ENCODE measurements at places on chromosomes 2 and 18. TPM values are rescaled to one million over a fixed set of nuclear protein-coding genes. Genes with fewer than 3 reads are reported as not detected.

GRCh38 chr18:28062443-28062842 is 114.5 kb downstream of the CDH2 start:
- peak; percentile 46 for DNase-seq

DNA sequence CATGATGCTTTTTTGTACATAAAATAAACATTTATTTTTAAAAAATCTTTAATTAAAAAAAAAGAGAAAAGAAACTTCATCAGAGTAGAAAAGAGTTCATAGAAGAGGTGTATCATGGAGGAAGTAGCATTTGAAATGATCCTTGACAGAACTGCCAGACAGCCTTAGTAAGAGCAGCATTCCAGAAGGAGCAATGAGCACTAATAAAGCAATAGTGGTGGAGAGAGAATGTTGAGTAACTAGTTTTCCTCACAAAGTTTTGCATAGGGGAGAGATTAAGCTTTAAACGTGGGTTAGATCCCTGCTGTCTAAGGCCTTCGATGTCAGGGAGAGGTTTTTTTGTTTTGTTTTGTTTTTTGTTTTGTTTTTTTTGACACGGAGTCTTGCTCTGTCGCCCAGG is 29.8 kb upstream of the METTL21A start:
- no peak for DNase-seq

DNA sequence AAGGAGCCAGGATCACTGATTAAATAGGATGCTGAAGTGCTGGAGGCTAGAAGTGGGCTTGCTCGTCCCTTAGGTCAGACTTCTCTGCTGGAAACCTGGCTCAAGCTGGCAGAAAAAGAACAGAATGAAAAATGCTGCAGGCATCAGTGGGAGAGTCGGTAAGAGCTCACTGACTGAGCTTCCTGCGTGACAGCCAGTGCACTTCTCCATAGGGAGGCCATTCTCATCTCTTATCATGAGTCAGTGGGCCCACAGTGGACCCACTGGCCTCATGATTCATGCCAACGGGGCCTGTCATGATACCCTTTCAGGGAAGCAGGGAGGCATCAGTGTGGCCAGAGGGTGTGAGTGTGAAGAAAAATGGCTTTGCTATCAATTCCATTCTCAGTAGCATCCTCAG is 498.2 kb downstream of the PTPRM start:
- DNase-seq, result no peak

Gene CD8B
- not detected for total RNA-seq

Gene SERPINB10
- total RNA-seq, result not detected

Measured in fibroblast of villous mesenchyme (primary cell).